ENCODE measurements at places on chromosomes 2 and 18.

- no peak for DNase-seq
Observed at GRCh38 chr18:77560341-77560992, 310.8 kb downstream of the GALR1 start.

DNA sequence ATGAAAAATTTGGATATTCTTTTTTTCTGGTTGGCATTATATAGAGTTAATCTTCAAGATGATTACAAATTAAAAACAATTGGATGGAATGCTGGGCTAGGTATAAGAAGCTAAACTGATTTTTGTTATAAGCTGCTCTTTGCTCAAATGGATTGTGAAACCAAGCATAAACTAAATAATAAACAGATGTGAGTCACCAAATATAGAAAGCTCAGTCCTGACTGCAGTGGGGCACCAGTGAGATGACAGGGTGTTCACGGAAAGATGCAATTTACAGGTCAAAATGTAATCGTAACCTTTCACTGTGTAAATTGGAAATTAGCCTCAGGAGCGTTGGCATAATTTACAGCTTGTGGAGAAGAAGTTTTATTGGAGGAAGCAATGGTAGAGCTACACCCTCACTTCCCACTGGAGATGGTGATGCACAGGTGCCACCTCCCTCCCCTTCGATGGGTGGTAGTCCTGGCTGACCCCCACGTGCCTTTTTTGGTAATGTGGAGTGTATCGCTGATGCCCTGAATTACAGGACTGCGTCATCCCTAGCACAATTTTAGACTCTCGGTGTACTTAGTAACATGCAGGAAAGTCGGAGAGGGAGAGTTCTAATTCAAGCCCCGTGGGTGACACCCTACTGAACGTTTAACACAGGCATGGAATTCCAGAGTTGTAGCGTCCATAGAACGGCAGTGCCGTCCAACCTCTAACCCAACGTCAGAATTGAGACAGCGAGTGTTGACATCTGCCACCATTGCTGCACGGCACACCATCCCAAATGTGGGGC is 73.9 kb upstream of the NFATC1 start:
- DNase-seq: no peak

GRCh38 chr2:55810622-55811020 is 113.0 kb downstream of the EFEMP1 start:
- no peak for DNase-seq

DNA sequence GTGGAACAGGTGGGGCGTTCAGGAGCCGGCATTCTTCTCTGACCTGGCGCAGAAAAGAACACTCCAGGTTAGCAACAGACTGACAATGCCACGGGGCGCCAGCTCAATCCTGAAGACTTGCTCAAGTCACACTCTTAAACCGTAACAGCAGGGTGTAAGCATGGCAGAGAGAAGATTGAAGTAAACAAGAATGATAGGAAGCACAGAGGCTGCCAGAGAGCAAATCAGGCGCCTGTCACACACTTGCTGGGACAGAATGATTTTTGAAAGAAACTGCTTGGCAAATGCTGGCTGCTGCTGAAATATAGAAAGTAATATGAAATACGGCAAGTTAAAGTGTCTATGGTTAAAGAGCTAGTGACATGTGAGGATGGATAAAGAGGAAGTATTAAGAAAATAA is 80.5 kb downstream of the MEP1B start:
- no peak for DNase-seq

GRCh38 chr18:35826477-35826876 is 146.0 kb upstream of the RMP24 start:
- no peak for DNase-seq
